ENCODE measurements at places on chromosomes 2 and 18. TPM values are rescaled to one million over a fixed set of nuclear protein-coding genes. Genes with fewer than 3 reads are reported as not detected.

DNA sequence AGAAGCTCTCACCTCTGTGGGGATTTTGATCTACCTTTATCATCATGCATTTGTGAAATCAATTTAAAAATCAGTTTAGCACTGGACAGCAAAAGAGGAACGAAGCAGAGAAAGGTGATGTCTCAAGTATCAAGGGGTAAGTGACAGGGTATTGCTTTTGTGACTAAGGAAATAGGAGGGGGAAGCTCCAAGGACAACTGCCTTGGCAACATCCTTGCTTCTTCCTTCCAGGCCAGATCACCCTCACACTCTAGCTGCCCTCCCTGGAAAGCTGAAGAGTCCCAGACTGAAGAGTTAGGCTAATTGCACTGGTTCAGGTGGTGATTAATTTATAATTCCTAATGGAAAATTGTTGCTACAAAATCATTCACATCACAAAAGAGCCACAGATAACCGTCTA lies 859.1 kb upstream of the ACVR2A start:
- H3K27me3 ChIP-seq, result no peaks in the 10 kb centered on the region
- H3K27ac ChIP-seq, result no peak overlapping the region
- no peaks in the 10 kb centered on the region for H3K36me3 ChIP-seq
- DNase-seq, result no peak
- H3K4me3 ChIP-seq, result no peak overlapping the region
- H3K4me1 ChIP-seq, result no peaks in the 10 kb centered on the region

GRCh38 chr2:224932522-224932921 lies 109.7 kb downstream of the DOCK10 start:
- no peaks in the 10 kb centered on the region for H3K27me3 ChIP-seq
- no peak overlapping the region for H3K27ac ChIP-seq
- H3K4me3 ChIP-seq, result no peak overlapping the region
- DNase-seq, result no peak

DNA sequence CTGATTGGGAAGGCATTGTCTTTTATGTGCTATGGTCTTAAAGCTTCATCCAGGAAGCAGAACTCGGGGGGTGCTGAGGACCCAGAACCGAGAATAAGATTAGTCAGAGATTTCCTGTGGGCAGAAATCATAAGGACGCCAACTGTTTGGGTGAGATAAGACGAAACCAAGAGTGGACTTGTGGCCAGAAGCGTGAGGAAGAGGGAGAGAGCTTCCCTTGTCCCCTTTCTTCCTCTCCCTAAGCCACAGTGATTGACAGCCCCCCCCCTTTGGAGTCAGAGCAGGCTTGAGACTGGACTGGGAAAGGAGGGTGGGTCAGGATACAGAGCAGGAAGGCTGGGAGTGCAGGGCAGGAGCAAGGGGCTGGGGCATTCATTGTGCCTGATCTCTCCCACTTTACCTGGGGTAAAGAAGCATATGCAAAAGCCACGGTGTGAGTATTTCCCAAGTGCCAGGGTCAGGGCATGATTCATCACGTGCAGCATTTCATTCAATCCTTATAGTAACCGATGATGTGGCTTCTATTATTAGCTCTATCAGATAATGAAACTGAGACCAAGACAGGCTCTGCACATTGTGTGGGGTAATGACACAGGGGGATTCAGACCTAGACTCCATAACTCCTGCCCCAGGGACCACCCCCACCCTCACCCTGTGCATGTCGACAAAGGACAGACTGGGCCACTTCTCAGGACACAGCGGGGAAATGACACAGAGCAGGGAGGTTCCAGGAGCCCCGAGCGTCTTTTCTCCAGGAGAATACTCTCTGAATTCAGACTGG lies 3.0 kb upstream of the IL1RN start:
- no peak overlapping the region for H3K4me3 ChIP-seq
- no peaks in the 10 kb centered on the region for H3K27me3 ChIP-seq
- no peaks in the 10 kb centered on the region for H3K36me3 ChIP-seq

DNA sequence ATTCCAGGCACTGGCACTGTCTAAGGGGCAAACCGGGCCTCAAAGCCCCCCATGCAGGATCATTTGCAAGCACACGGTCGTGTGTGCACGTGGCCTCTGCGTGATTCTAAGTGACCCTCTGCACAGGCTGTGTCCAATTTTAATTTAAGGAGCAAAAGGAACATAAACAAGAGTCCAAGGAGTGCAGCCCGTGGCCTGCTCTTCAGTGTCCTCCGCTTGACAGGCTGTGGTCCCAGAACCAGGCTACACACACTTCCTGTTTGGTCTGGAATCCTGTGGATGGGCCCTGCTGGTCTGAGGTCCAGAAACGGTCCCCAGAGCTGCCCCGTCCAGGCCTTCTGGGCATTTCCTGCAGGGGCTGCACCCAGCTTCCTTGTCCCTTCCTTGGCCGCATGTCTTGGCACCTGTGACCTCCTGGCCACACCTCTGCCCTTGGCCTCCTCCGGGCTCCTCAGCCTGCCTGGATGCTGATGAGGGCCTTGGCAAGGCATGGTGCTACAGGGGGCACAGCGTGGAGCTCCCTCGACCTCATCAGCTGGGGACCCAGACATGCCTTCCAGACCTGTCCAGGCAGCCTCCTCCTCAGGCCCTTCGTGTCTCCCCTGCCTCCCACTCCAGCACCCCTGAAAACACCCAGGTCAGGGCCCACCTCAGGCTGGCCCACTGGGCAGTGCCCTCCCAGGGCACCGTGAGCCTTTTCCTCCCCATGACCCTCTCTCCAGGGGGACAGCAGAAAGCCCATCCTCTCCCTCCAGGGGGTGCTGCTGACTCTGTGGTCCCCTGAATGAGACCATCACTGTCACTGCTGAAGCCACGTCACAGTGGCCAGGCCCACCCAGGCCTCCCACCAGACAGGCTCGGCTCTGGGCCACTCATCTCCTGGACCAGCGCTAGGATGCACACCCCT lies 136.4 kb upstream of the GPC1 start:
- H3K27me3 ChIP-seq, result no peaks in the 10 kb centered on the region
- H3K4me3 ChIP-seq, result no peak overlapping the region
- H3K4me1 ChIP-seq, result no peaks in the 10 kb centered on the region

- H3K4me3 ChIP-seq, result no peak overlapping the region
- no peaks in the 10 kb centered on the region for H3K36me3 ChIP-seq
- DNase-seq, result no peak
- no peaks in the 10 kb centered on the region for H3K4me1 ChIP-seq
- H3K27me3 ChIP-seq, result no peaks in the 10 kb centered on the region
These were observed 173.5 kb upstream of the FN1 start for GRCh38 chr2:215609089-215610032.

Gene HNRNPLL
- total RNA-seq, result 32.7 TPM

Gene THSD7B
- 0.21 TPM for total RNA-seq

Gene HS1BP3
- total RNA-seq, result 17.7 TPM

Gene SLC5A7
- total RNA-seq, result not detected

Gene DDX18
- total RNA-seq, result 26.2 TPM

Gene CCNYL1
- 10.6 TPM for total RNA-seq
